Peyer's patch (tissue), 4 donors: ENCODE measurements at places on chromosomes 5 and 9. TPM values are rescaled to one million over a fixed set of nuclear protein-coding genes. Genes with fewer than 3 reads are reported as not detected.

- H3K27me3 ChIP-seq = peaks cover 17% of the 10 kb centered on the region
- no peak overlapping the region for H3K27ac ChIP-seq
- no peak for DNase-seq
- peaks cover 28% of the 10 kb centered on the region for H3K4me1 ChIP-seq
- H3K4me3 ChIP-seq = peak overlapping the region; percentile 53
Measured at GRCh38 chr9:89177012-89177943, 1.3 kb downstream of the SHC3 start.

GRCh38 chr9:79984429-79985067, 412.8 kb downstream of the TLE4 start:
- H3K27ac ChIP-seq = no peak overlapping the region
- DNase-seq = peak; percentile 51
- H3K4me1 ChIP-seq = no peaks in the 10 kb centered on the region

The SPAAR gene
- not detected for total RNA-seq

DNA sequence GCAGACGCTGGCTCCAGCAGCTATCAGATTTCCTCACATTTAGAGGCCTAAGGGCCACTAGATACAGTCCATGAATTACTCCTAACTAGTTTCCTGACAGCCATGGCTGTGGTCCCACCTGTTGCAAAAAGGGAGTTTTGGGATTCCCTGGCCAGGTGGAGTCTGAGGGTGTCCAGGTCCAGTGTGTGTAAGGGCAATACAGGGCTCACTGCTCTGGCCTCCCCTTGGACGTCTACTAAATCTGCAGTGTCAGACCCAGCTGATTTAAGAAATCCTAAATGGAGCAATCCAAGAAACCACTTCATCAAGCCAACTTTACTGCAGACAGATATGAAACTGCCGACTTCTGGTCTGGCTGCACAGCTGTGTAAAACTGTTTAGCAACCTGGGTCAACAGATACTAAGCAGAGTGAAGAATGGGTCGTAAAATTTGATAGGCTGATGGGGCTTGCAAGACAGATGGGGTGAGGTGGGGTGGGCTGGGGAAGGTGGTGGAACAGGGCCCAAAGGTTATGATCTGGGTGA, 116.4 kb downstream of the GADD45G start:
- no peak for DNase-seq
- H3K4me1 ChIP-seq = no peaks in the 10 kb centered on the region
- no peaks in the 10 kb centered on the region for H3K27me3 ChIP-seq
- no peak overlapping the region for H3K27ac ChIP-seq
- no peaks in the 10 kb centered on the region for H3K36me3 ChIP-seq
- H3K4me3 ChIP-seq = no peak overlapping the region
